ENCODE measurements at places on chromosomes 5 and 9.

DNA sequence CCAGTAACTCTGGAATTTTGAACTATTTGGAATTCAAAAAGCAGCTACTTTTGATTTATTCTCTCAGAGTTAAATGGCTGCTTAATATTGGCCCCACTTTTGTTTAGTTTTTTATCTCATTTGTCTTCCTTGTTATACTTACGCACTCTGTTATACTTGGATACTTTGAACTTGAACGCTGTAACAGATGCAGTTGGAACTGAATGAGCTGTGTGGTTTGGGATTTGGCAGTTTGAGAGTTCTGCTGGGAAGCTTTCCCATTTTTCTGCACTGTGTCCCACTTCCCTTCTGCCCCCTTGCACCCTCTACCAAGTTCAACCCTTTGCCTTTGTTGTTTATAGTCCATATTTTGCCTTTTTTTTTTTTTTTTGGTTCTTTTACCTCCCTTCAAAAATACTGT, 3.8 kb downstream of the RHOBTB3 start:
- no peak for DNase-seq

DNA sequence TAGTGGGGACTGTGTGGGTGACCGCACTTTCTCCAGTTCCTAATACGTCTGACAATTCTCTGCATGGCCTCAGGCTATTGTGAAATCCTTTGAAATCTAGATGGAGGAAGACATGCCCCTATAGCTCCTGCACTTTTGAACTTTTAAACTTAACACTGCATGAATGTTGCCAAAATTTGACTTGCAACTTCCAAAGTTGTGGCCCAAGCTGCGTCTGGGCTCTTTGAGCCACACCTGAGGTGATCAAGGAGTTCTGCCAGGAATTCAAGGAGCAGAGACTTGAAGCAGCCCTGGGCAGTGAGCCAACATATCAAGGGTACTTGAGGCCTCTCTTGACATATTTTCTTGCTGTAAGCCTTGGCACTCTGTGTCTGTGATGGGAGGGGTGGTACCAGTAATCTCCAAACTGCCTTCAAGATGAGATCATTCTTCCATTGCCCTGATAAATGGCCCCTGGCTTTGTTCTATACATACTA, 1336.1 kb upstream of the CDH9 start:
- DNase-seq = peak; percentile 98

- no peak for DNase-seq
These were observed 4.1 kb downstream of the FAM78A start for GRCh38 chr9:131272212-131272611.

GRCh38 chr5:44245935-44246334, 143.3 kb downstream of the FGF10 start:
- DNase-seq = no peak

GRCh38 chr5:168047043-168047668, 244.3 kb upstream of the WWC1 start:
- peak; percentile 84 for DNase-seq

- no peak for DNase-seq
These were observed 83.2 kb upstream of the ANKH start for GRCh38 chr5:14954616-14955343.

DNA sequence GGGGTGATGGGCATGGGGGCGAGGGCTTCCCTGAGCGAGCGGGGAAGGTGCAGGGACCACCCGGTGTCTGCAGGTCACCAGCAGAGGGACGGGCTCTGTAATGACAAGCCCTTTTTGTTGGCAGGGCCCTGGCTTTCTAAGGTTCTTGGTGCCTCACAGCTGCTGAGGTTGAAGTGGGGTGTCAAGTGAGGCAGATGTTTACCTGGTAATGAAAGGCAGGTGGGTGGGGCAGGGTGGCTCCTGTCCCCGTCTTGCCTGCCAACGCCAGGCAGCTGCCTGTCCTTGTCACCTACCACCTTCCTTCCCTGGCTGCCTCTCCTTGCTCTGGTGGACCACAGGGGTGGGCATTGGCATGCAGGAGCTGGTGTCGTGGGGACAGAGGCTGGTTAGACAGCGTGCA, 41.0 kb upstream of the SEMA4D start:
- DNase-seq = no peak

DNA sequence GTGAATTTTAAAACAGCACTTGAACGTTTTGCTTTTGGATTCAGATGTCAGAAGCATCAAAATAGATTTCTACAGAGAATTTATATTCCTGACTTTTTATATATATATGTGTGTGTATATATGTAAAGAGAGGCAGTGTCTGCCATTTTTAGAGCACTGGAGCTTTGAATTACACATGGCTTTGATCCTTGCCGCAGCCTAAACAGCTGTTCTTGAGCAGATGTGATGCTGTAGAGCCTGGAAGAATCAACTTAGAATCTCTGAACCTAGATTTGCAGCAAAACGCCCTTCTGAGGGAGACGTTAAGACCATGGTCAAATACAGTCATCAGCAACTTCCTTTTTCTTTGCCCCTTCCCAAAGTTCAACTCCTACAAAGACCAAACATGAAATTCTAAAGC, 21.7 kb upstream of the C5orf47 start:
- no peak for DNase-seq

Measured in NCI-H524 treated with DMSO at 0.1 percent for 48 hours (cell line).